ENCODE measurements at places on chromosomes 13 and 19.

- H3K27me3 ChIP-seq = no peaks in the 10 kb centered on the region
- H3K4me1 ChIP-seq = no peaks in the 10 kb centered on the region
- no peak for DNase-seq
- peaks cover 22% of the 10 kb centered on the region for H3K36me3 ChIP-seq
- peak overlapping the region; percentile 94 for H3K4me3 ChIP-seq
- peak overlapping the region; percentile 94 for H3K27ac ChIP-seq
These were observed 850 bp downstream of the DYRK1B start for GRCh38 chr19:39833160-39833463.

DNA sequence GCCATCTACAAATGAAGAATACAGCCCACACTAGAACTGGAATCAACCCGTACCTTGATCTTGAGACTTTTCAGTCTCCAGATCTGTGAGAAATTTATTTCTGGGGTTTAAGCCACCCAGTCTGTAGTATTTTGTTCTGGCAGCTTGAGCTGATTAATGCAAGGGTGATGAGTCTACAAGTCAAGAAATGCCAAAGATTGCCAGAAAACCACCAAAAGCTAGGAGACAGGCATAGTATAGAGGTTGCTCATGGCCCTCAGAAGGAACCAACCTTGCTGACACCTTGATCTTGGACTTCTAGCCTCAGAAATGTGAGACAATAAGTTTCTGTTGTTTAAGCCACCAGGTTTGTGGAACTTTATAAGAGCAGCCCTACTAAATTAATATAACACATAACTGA lies 428.2 kb upstream of the KLF12 start:
- H3K27me3 ChIP-seq = no peaks in the 10 kb centered on the region
- H3K4me3 ChIP-seq = no peak overlapping the region
- no peaks in the 10 kb centered on the region for H3K36me3 ChIP-seq

- no peaks in the 10 kb centered on the region for H3K4me1 ChIP-seq
- no peak for DNase-seq
- no peak overlapping the region for H3K27ac ChIP-seq
- H3K27me3 ChIP-seq = no peaks in the 10 kb centered on the region
These were observed 37.7 kb downstream of the DLEU7 start for GRCh38 chr13:50805805-50806204.

- H3K27ac ChIP-seq = no peak overlapping the region
- no peaks in the 10 kb centered on the region for H3K4me1 ChIP-seq
- no peaks in the 10 kb centered on the region for H3K36me3 ChIP-seq
- no peak for DNase-seq
- H3K27me3 ChIP-seq = no peaks in the 10 kb centered on the region
- H3K4me3 ChIP-seq = no peak overlapping the region
These were observed 1027.1 kb upstream of the PCDH9 start for GRCh38 chr13:68257111-68257842.

DNA sequence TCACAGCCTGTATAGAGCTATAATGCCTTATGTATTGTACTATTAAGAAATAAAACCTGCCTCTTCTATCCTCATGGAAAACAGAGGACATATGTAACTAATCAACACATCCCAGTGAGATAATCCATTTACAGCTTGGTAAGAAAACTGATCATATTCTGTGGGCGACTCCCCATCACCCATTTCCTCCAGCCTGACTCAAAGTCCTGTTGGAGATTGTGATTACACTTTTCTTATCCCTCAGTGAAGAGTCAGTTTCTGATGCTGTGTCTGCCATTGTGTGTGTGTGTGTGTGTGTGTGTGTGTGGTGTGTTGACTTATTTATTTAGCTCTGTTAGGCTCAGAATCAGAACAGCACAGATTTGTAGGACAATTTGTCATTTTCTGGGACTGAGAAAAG lies 212.8 kb downstream of the FGF9 start:
- no peaks in the 10 kb centered on the region for H3K36me3 ChIP-seq
- DNase-seq = no peak
- no peaks in the 10 kb centered on the region for H3K27me3 ChIP-seq
- no peak overlapping the region for H3K4me3 ChIP-seq
- H3K27ac ChIP-seq = no peak overlapping the region

GRCh38 chr19:35320065-35320713 lies 8.8 kb upstream of the CD22 start:
- H3K36me3 ChIP-seq = no peaks in the 10 kb centered on the region
- H3K4me3 ChIP-seq = no peak overlapping the region
- DNase-seq = no peak
- H3K27me3 ChIP-seq = no peaks in the 10 kb centered on the region
- no peaks in the 10 kb centered on the region for H3K4me1 ChIP-seq
